NCI-H187 treated with DMSO at 0.1 percent for 48 hours (cell line): ENCODE measurements at places on chromosomes 5 and 9.

DNA sequence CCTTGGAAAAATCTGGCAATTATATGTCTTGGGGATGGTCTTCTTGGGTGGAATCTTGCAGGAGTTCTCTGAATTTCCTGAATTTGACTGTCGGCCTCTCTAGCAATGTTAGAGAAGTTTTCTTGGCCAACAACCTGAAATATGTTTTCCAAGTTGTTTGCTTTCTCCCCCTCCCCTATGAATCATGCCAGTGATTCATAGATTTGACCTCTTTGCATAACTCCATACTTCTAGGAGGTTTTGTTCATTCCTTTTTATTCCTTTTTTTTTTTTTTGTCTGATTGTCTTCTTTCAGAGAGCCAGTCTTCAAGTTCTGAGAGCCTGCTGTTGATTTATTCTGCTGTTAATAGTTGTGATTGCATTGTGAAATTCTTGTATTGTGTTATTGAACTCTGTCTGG, 56.7 kb upstream of the SLC44A1 start:
- no peak for DNase-seq

DNA sequence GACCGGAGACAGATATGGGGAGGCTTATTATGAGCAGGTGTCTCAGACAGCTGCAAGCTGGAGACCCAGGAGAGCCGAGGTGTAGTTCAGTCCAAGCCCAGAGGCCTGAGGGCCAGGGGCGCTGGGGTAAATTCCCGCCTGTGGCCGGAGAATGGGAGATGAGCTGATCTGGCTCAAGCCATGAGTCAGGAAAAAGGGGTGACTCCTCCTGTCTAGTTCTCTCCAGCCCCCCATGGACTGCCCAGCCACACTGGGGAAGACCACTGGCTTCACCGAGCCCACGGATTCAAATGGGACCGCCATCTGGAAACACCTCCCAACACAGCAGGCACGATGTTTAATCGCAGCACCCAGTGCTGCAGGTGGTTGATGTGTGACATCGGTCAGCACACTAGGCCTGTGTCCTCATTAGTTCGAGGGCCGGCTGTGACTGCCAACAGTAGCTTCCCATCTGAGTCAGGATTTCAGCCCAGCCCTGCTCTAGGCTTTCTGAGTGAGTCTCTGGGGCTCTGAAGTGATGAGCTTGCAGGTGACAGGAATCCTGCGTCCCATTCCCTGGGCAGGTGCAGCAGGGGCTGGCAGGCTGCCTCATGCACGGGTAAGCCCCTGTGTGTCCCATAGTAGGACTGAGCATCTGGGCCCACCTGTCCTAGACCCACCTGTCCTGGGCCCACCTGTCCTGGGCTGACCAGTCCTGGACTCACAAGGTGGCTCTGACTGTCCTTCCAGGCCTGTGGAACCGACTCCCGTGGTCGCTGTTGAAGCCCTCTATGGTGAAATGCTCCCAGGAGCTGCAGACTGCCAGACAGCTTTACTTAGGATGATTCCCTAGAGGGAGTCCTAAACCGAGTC, 49.7 kb downstream of the AHRR start:
- DNase-seq, result no peak

GRCh38 chr5:87408204-87408603, 4.5 kb downstream of the CCNH start:
- no peak for DNase-seq

GRCh38 chr9:89637787-89638186, 33.0 kb downstream of the GADD45G start:
- DNase-seq, result no peak

- DNase-seq, result no peak
These were observed 33.0 kb upstream of the WHRN start for GRCh38 chr9:114538241-114538640.

GRCh38 chr5:68436686-68437520, 221.3 kb downstream of the PIK3R1 start:
- DNase-seq, result no peak
